ENCODE measurements at places on chromosomes 16 and 17.

DNA sequence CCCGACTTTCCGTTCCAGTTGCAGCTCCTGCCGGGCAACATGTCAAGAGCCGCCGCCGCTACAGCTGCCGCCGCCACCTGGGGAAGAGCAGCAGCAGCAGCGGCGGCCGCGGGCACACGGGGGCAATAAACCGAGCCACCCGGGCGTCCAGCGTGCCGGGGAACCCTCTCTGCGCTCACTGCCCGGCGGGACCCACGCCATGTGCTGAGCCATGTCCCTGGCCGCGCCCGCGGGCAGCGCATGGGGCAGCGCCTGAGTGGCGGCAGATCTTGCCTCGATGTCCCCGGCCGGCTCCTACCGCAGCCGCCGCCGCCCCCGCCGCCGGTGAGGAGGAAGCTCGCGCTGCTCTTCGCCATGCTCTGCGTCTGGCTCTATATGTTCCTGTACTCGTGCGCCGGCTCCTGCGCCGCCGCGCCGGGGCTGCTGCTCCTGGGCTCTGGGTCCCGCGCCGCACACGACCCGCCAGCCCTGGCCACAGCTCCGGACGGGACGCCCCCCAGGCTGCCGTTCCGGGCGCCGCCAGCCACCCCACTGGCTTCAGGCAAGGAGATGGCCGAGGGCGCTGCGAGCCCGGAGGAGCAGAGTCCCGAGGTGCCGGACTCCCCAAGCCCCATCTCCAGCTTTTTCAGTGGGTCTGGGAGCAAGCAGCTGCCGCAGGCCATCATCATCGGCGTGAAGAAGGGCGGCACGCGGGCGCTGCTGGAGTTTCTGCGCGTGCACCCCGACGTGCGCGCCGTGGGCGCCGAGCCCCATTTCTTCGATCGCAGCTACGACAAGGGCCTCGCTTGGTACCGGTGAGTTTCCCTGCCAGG is 604 bp downstream of the HS3ST3B1 start:
- no peak for DNase-seq

GRCh38 chr17:48299760-48300159 is 130.3 kb downstream of the SKAP1 start:
- DNase-seq: no peak

DNA sequence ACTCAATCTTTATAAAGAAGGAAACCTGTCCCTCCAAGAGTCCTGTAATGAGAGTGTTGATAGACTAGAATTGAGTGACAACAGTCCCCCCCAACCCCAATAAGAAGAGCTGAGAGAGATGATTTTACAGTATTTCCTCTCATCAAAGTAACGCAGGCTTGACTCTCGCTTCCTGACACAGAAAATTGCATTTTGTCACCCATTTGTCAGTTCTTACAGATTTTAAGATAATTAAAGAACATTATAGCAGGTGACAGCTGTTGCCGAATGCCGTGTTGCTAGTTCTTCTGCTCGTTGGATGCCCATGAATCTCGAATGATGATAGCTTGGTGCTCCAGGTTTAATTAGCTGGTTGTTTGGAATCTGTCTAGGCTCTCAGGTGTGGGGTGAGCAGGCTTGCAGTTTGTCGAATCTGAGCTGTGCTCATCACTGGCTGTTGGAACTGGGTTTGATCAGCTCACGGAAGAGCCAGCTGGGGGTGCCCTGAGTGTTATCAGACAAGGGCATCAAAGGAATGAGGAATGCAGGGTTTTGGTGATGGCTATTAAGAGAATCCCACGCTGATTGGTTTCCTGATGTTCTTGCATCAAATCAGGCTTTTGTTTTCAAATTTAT is 84.8 kb upstream of the CPHXL start:
- DNase-seq: no peak

- no peak for DNase-seq
Observed at GRCh38 chr17:50181591-50182560, 16.1 kb downstream of the SGCA start.

GRCh38 chr17:50014471-50015088 is 19.6 kb upstream of the DLX3 start:
- no peak for DNase-seq

- no peak for DNase-seq
Observed at GRCh38 chr16:13254998-13255614, 353.7 kb downstream of the SHISA9 start.

- DNase-seq: no peak
Observed at GRCh38 chr17:50903604-50904517, 37.7 kb upstream of the TOB1 start.

Data from glomerular endothelial cell (primary cell).